ENCODE measurements at places on chromosomes 5 and 9.

DNA sequence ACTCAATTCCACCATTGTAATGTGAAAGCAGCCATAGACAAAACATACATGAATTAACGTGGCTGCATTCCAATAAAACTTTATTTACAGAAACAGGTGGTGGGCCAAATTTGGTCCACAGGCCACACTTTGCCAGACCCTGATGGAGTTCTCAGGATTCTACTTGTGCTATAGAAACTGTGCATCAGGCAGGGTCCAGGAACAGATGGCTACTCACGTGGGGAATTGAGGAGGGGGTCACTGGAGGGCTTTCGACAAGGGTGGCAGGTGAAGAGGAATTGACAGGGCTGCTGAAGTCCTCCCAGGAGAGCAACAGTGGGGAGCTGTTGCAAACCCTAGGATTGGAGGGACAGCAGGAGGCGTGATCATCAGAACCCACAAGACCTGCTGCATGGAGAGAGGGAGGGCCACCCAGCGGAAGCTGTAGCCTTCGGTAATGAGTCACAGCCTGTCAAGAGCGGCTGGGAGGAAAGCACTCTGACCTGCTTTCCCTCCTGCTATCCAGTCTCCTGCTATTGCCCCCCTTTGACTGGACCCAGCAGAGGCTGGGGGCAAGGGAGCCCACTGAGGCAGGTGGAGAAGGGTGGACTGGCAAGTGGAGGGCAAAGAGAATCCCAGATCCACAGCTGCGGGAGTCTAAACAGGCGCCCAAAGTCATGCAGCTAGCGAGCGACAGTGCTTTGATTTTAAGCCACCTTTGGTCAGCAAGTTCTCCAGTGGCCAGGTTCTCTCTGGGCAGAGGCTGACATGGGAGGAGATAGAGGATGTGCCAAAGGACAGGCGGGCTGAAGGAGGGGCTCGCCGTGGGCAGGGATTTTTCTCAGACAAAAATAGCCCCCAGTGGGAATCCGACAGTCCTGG lies 138.3 kb upstream of the SMIM23 start:
- DNase-seq, result no peak

DNA sequence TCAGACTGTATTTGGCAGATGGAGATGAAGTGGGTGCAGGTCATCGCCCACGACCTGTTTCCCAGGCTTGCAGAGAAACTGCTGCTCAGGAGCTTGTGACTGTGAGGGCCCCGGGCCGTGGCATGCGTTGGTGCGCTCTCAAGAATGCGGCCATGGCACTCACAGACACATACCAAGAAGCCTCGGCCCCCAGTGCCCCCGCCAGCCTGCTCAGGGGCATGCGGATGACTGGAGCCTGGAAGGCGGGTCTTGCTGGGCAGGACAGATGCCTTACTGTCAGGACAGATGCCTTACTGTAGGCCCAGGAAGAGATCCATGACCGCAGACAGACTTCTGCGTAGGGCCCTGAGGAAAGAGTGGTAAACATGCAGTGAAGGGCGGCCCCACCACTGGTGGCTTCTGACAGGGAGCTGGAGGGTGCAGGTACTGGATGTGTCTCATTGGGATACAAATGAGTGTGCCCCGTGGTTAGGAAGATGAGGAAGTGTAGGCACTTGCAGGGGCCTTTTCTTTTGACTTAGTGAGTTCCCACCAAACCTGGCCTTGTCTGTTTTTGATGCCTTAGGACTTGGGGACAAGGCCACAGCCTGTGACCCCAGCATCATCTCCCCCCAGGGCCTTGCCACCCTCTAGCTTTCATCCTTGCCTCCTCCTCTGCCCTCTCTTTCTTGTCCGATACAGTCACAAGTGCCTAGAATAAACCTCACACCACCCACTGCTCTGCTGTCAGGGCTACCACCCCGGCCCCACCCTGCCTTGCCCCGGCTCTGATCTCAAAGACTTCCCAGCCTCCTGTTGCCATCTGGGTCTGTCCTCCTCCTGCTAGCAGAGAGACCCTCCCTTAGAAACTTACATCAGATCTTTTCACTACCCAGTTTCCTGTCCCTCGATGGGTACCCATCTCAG lies 68.8 kb upstream of the ABL1 start:
- peak; percentile 26 for DNase-seq

GRCh38 chr9:80866576-80867227 lies 822.6 kb downstream of the TLE1 start:
- DNase-seq, result no peak

GRCh38 chr9:131738293-131739132 lies 1.4 kb downstream of the RAPGEF1 start:
- no peak for DNase-seq

- no peak for DNase-seq
Observed at GRCh38 chr5:111869681-111870080, 112.7 kb upstream of the NREP start.

GRCh38 chr9:128786681-128787601 lies at the start of gene TBC1D13:
TBC1D13 (plus strand) TSS chr9:128787253; CDS start chr9:128787354, 101 bp downstream.
- DNase-seq, result peak; percentile 91

DNA sequence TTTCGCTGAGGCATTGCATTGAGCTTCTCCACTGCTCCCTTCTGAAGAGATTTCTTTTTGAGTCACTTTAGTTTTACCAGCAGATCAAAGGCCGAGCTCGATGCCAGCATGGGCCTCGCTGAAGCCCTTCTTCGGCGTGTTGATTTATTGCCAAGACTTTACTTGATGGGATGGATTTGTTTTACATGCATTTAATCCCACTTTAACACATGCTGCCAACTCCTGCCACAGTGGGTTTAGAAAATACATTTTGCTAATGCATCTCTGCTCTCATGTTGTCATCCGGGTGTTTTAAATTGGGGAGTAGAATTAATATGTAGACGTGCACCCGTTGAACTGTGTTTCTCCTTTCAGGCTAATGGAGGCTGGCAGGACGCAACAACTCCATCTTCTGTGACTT lies 218.3 kb downstream of the PBX3 start:
- no peak for DNase-seq

DNA sequence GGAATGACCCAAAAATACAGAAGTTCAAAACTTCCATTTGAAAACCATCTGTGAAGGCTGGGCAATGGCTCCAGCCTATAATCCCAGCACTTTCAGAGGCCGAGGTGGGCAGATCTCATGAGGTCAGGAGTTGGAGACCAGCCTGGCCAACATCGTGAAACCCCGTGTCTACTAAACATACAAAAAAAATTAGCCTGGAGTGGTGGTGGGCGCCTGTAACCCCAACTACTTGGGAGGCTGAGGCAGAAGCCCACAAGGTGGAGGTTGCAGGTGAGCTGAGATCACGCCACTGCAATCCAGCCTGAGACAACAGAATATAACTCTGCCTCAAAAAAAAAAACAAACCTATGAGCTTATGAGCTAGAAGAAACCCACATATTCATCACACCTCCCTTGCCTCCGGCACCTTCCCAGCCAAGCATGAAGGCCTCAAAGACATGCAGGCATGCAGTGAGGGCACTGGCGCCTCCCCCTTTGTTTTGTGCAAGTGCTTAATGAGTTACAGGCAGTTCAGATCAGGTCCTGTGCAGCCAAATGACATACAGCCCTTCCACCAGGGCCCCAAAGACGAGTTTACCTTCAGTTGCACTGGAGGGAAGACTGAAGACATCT lies 9.9 kb downstream of the HNRNPH1 start:
- DNase-seq, result no peak

DNA sequence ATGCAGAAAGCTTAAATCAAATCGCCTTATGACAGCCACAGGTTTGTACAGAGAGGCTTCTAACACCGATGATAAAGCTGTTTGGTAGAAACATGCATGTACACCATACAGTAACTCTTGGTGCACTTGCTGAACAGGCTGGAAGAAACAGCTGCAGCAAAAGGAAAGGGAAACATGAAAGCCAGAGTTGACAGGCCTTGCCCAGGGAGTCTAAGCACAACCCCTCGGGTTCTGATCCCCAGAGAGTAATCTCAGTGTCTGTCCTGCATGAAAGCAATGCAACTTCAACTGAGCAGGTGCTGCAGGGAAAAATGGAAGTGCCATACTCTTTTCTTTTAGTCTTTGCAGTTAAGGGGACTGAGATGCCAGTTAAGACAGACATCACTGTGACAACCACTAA lies 419.9 kb downstream of the BNC2 start:
- no peak for DNase-seq

GRCh38 chr9:77475641-77476473 lies 172.3 kb downstream of the GNA14 start:
- peak; percentile 36 for DNase-seq

GRCh38 chr5:140336388-140336787 lies 10.0 kb downstream of the HBEGF start:
- no peak for DNase-seq

DNA sequence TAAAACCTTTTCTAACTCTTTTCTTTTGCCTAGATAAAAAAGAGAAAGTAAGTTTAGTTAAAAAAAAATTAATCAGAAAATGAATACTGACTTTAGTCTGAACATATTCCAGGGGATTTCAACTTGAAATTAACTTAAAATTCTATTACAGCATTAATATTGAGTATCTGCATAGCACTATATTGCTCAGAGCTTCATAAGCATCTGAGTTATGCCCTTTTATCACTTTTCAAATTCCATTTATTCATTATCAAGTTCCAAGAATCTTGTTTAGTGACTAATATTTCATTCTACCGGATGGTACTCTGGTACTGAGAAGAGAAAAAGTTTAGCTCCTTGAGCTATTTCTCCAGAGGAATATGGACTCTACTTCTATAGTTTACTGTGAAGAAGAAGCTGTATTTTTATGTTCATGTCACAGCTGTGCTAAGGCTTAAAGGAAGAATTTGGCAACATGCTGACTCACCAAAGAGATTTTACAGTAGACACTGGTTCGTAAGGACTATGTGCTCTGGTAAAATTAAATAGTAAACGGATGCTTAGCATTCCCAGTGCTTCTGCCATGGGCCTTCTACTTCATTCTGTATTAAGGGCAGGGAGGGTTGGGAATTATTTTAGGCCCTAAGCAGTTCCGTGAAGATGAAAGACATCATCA lies 285.2 kb upstream of the SEMA6A start:
- no peak for DNase-seq

- DNase-seq, result no peak
Observed at GRCh38 chr5:25412116-25412661, 767.4 kb upstream of the CDH10 start.

DNA sequence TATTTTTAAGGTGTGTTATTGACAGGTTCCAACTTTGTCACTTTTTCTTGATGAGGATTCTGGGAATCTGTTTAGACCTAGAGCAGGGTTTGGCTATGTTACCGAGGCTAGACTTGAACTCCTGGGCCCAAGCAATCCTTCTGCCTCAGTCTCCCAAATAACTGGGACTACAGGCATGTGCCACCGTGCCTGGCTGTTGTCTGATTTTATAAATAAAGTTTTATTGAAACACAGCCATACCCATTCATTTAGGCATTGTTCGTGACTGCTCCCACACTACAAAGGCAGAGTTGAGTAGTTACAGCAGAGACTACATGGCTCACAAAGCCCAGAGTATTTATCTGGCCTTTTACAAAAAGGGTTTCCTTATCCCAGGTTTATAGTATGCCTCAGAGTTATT lies 80.5 kb upstream of the TTC23L start:
- no peak for DNase-seq

DNA sequence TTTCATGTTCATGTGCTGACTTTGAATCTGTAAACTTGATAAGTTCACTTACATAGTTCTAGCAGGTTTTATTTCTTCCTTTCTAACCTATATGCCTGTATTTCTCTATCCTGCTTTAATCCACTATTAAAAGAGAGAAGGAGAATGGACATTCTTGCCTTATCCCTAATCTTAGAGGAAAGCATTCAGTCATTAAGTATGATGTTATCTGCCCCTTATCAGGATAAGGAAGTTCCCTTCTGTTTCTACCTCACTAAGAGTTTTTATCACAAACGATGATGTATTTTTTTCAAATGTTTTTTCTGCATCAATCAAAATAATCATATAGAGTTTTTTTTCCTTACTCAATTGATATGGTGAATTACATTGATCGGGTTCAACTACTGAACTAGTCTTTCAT lies 33.1 kb downstream of the DRD1 start:
- no peak for DNase-seq

- DNase-seq, result no peak
Observed at GRCh38 chr5:72557167-72558045, 50.2 kb upstream of the ZNF366 start.

GRCh38 chr5:178474562-178475184 lies 115.5 kb downstream of the COL23A1 start:
- no peak for DNase-seq

GRCh38 chr9:133920471-133920870 lies 71.7 kb downstream of the VAV2 start:
- DNase-seq, result no peak

DNA sequence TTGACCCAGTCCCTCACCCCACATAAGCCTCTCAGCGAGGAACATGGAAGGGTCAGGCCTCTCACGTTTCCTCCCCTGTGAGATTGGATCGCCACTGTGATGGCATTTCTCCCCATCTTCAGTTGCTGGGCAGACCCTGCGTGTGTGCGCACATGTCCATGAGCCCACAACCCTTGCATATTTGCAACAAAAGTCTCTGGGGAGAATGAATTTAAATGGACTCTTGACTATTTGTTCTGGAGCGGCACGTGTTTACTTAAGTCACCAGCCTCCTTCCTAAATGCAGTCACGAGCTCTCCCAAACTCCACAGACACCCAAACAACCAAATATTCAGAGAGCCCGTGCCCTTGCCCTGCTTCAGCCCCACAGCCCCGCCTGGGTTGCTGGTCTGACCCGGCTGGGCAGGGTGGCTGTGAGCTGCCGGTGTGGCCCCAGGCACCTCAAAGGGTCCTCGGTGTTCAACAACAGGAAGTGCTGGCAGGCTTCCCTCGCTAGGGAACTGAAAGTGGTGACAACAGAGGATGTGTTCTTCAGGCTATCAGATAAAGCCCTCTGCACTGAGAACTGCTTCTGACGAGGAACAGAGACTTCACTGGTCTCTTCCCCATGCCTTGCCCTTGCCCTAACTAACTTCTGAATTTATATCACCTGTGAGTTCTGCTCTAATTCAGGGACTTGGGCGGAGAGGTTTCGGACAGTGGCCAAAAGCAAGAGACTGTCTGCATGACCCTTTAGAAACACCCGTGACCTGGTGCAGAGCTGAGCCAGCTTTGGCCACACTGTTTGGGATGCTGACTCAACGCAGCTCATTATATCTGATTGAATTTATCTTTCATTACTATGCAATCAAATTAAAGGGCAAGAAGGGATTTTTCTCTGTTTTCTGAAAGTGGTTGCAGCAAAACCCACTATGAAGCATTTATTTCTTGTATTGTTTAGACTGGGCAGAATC lies 19.2 kb upstream of the CD180 start:
- DNase-seq, result peak; percentile 73

- DNase-seq, result no peak
Observed at GRCh38 chr9:21689854-21690253, 112.6 kb upstream of the MTAP start.
